Germinal center (tissue), 1 donor: ENCODE measurements at places on chromosomes 6 and 20.

- no peak for DNase-seq
Measured at GRCh38 chr20:10590950-10591671, 82.7 kb downstream of the JAG1 start.

GRCh38 chr20:57959018-57959417 lies 249.2 kb upstream of the PMEPA1 start:
- no peak for DNase-seq

DNA sequence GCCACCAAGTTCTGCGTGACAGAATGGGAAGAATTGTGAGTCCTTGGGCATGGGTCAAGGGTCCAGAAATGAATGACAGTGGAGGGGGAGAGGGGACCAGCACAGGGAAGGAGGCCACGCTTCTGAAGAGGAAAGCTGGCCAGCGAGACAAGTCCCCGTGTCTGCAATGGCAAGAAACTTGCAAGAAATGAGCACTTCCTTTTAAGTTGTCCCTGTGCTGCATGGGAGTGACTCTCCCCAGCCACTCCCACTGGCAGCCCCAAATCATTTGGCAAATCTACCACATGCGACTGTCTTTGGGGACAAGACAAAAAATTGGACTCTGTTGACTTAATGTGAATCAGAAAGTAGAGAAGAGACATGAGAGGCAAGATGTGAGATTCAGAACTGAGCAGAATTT lies 242.2 kb upstream of the RREB1 start:
- DNase-seq: no peak

DNA sequence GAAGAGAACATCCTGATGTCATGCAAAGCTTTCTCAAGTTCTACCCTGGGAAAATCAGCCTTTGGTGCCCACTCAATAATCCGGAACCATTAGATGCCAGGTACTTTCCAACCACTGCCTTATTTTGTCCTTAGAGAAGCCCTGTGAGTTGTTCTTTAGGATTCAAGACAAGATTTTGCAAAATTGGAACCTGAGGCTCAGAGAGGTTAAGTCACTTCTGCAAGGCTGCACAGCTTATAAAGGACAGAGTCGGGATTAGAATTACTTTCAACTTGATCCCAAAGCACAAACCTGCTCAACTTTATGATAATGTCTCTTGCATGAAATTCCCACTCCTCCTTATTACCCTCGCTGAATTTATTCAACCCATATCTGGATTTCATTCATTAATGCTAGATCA lies 287.2 kb downstream of the PTPRT start:
- DNase-seq: no peak

- no peak for DNase-seq
Measured at GRCh38 chr6:154752022-154752421, 18.8 kb downstream of the SCAF8 start.

DNA sequence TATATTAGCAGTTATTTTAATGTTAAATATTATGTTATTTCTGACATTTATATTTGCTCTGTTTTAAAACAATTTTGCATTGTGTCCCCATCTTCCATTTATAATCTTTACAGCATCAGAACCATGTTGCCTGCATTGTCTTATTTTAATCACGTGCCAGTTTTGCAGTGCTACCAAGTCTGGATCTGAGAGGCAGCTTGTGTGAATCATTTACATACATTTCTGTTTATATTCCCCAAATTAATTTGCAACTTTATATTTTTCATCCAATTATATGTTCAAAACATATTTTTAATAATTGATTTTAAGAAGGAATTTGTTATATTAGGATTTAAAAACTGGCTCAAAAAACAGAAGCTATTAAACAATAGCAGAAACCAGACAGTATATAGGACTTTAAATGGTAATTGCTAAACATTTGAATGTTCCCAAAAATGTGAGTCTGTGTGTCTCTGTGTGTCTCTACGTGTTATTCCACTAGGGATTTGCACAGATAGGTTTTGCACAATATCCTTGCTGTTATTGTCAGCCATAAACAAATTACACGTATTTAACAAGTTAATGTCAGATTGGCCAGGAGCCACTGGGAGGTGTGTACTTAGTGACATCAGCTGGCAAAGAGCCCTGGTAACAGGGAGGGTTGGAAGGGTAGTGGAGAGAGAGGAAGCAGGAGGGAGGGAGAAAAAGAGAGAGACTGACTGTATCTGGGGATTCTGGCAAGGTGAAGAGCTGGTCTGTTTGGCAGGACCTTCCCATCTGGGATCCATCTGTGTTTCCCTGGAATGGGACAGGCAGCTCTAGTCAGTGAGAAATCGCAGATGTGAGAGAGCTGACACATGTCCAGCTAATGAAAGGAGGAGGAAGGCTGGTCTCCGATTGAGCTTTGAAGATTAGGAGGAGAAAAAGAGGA lies 72.1 kb downstream of the CBFA2T2 start:
- no peak for DNase-seq

DNA sequence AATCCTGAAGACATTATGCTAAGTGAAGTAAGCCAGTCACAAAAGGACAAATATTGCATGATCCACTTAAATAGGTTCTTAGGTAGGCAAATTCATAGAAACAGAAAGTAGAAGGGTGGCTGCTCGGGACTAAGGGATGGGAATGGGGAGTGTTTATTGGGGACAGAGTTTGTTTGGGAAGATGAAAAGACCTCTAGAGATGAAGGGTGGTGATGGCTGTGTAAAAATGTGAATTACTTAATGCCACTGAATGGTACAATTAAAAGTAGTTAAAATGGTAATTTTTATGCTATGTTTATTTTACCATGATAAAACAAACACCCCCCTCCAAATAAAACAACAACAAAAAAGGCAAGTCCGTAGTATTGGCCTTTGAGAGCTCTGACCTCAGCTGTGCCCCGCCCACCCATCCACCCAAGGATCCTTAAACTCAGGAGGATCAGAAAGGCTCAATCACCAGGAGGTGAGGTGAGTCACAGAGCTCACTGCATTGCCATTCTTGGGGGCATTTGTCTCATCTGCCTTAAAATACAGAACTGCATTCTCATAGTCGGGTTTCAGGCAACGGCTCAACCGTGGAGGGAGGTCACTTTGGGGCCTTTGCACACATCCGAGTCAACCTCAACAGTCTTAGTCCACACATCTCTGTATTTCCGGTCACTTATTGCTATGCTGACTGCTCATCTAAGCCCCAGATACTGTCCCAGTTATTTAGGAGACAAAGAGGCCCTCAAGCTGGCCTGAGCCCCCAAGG lies 96.7 kb downstream of the SLC22A23 start:
- no peak for DNase-seq

- no peak for DNase-seq
Measured at GRCh38 chr20:40692240-40693011, 3.4 kb upstream of the MAFB start.

DNA sequence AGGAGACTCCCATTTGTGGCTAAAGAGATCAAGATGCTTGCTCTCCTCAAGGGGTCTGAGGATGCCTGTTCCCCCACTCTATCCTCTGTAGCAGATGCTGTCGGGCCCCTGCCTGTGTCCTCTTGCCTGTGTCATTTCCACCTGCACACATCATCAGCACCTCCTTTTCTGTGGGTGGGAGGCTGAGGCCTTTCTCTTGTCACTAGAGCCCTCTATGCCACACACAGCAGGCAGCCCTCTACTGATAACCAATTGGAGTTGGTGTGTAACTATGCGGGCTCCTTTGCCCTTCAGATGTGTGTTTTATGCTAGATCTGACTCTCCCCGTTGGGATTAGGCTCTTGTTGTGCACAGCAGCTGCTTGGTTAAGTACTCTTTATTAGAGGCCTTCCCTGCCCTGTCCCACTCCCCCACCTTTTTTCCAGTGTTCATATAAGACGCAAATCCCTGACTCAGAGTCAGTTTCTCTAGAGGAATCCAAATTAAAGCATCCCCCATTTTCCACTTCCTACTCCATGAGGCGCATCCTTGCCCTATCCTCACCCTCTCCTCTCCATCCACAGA lies 7.7 kb downstream of the TREML2 start:
- no peak for DNase-seq

DNA sequence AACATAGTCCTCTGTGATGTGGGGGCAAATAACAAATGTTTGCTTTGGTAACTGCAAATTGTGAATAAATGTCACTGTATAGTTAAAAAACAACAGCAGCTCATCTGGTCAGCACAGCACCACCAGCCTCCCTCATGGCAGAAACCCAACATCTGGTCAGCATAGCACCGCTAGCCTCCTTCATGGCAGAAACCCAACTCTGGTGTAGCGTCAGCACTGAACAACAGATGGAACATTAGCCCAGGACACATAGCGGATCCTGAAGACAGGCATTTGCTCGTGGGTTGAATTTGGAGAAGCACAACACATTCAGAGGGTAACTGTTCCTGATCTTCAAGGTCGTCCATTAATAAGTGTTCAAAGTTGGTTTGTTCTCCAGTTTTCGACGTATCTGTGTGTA lies 265.9 kb downstream of the DLL1 start:
- no peak for DNase-seq

GRCh38 chr6:56299916-56300315 lies 52.5 kb upstream of the COL21A1 start:
- DNase-seq: no peak

- DNase-seq: no peak
Measured at GRCh38 chr6:83221889-83222479, 28.8 kb downstream of the RWDD2A start.
